Panc1 (cell line): ENCODE measurements at places on chromosomes 4 and X. TPM values are rescaled to one million over a fixed set of nuclear protein-coding genes. Genes with fewer than 3 reads are reported as not detected.

- DNase-seq, result no peak
Observed at GRCh38 chr4:112652216-112652615, 15.3 kb downstream of the LARP7 start.

ETNPPL gene
- not detected for total RNA-seq

GRCh38 chrX:118536204-118536603 lies 40.6 kb downstream of the DOCK11 start:
- DNase-seq, result no peak

- no peak for DNase-seq
Observed at GRCh38 chrX:1529328-1529727, 7.7 kb downstream of the P2RY8 start.

- no peak for DNase-seq
Observed at GRCh38 chr4:152956650-152957436, 20.7 kb downstream of the FHDC1 start.

IL2RG gene
- total RNA-seq, result 0.28 TPM

- no peak for DNase-seq
Observed at GRCh38 chr4:24416293-24416692, 168.1 kb downstream of the DHX15 start.
